ENCODE measurements at places on chromosomes 1 and 21.

- no peak for DNase-seq
These were observed 403.6 kb upstream of the PBX1 start for GRCh38 chr1:164155347-164155746.

DNA sequence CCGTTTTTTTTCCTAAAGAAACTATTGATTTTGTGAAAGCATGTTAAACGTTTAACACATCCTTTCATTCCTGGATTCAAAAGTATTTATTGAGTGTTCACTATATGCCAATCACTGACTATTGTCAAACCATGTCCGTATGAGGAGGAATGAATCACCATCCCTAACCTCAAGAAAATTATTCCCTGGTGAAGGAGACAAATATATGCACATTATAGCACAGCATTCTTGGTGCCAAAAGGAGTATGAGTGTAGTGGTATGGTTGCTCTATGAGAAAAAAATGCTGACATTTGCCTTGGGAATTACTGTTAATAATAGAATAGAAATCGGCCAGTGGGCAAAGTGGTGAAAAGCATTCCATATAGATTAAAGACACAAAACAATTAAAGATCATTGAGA is 1390.1 kb downstream of the MRPL39 start:
- DNase-seq, result no peak

DNA sequence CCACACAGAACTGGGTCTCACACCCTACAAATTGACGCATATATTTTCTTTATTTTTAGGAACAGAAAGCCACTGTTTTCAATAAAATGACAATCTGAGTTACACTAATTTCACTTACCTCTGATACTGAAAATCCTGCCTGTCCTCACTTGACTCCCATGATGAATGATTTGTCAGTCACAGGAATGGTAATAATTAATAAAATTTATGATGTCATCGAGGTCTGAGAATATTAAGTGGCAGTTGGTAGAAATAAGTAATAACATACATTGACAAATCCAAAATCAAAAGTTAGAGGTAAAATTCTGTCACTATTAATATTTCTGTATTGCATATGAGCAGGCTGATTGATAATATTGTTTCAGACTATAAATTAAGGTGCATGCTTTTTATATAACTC is 418.7 kb upstream of the RGS18 start:
- DNase-seq, result no peak

GRCh38 chr1:169295846-169296245 is 71.8 kb downstream of the NME7 start:
- DNase-seq, result no peak

DNA sequence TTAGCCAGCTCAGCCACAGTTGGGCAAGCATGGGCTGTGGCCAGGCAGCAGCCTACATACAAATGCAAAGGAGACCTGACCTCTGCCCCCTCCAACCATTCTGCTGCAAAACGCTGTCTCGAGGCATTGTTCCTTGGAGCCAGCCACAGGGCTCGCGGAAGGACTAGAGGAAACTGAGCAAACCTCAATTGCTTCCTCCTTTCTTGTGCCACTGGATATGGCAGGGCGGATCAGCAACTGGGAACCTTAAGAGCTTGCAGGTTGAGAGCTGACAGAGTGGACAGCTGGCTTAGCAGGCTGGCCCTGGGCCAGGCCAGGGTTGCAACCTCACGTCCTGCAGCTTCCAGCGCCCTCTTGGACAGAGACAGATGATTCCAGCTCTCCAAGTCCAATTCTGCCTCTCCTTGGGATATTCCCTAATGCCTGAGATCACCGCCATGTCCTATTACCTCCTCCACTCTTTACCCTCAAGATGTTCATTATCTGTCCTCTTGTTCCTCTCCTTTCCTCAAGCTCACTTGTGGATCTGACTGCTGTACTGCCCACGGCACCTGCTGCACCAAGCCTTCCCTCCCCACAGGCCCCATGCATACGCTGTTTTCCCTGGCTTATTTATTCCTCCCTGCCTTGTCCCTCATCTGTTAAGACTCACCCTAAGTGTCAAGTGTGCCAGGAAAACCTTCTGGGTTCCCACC is 67.5 kb downstream of the SDC3 start:
- no peak for DNase-seq

GRCh38 chr21:32543975-32544374 is 41.3 kb downstream of the TCP10L start:
- DNase-seq, result no peak

DNA sequence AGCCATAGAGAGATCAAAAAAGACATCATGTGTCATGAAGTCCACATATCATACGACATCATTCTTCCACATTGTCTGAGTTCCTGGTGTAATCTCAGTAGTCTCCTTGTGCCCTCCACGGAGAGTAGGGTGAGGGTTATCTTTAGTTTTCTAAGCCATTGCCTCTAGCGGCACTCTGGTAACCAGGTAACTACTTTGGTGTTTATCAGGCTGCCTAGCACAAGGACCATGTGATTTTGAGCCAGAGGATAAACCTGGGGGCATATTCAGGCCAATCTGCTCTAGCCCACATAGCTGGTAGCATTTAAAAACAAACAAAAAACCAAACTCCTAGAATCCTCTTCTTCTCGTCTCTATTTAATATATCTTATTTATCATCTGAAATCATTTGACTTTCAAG is 147.4 kb downstream of the GDAP2 start:
- no peak for DNase-seq

- no peak for DNase-seq
These were observed 115.1 kb upstream of the PBX1 start for GRCh38 chr1:164443836-164444235.

- no peak for DNase-seq
These were observed 120.4 kb upstream of the C1orf174 start for GRCh38 chr1:4020449-4020848.

All from hematopoietic multipotent progenitor cell treated with erythropoietin and hydrocortisone succinate and interleukin-3 and kit ligand, for 17 days (in vitro differentiated cells).